Lower lobe of right lung (tissue), 2 donors: ENCODE measurements at places on chromosomes 4 and X. TPM values are rescaled to one million over a fixed set of nuclear protein-coding genes. Genes with fewer than 3 reads are reported as not detected.

The EGF gene
- total RNA-seq, result 3.5 TPM

The OTC gene
- total RNA-seq, result 0.71 TPM

The EMCN gene
- total RNA-seq, result 53.3 TPM

GRCh38 chr4:16785793-16786527, 112.5 kb downstream of the LDB2 start:
- no peak overlapping the region for H3K4me3 ChIP-seq
- DNase-seq, result no peak
- no peak overlapping the region for H3K27ac ChIP-seq
- H3K4me1 ChIP-seq, result peaks cover 20% of the 10 kb centered on the region
- no peaks in the 10 kb centered on the region for H3K36me3 ChIP-seq
- H3K27me3 ChIP-seq, result no peaks in the 10 kb centered on the region

- H3K27ac ChIP-seq, result no peak overlapping the region
- no peaks in the 10 kb centered on the region for H3K36me3 ChIP-seq
- no peaks in the 10 kb centered on the region for H3K4me1 ChIP-seq
- H3K4me3 ChIP-seq, result no peak overlapping the region
- DNase-seq, result no peak
Measured at GRCh38 chrX:29834764-29835163, 380.6 kb upstream of the MAGEB2 start.

GRCh38 chr4:94160774-94161173, 46.9 kb upstream of the SMARCAD1 start:
- H3K27ac ChIP-seq, result no peak overlapping the region
- DNase-seq, result no peak
- no peaks in the 10 kb centered on the region for H3K27me3 ChIP-seq
- no peak overlapping the region for H3K4me3 ChIP-seq

DNA sequence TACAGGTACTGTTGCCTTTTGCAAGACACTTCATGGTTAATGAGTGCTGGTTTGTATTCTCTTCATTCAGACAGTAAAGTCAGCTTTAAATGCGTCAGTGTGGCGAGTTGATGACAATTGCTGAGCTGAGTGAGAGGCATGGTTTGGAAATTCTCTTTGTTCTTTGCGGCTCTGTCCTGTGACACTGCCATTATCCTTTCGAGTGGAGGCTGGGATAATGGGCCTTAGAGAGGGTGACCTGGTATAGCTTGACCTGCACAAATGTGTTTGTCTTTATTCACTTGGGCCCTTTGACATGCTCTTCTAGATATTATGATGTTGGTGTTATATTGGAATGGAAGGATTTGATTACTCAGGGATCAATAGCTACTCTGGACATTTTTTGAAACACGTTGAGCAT, 208.5 kb upstream of the FAT1 start:
- H3K27ac ChIP-seq, result no peak overlapping the region
- H3K27me3 ChIP-seq, result no peaks in the 10 kb centered on the region
- no peak overlapping the region for H3K4me3 ChIP-seq
- H3K36me3 ChIP-seq, result no peaks in the 10 kb centered on the region

- DNase-seq, result no peak
- no peaks in the 10 kb centered on the region for H3K36me3 ChIP-seq
- peak overlapping the region; percentile 65 for H3K27ac ChIP-seq
- peaks cover 41% of the 10 kb centered on the region for H3K4me1 ChIP-seq
- H3K4me3 ChIP-seq, result no peak overlapping the region
Measured at GRCh38 chr4:8507624-8508023, 67.0 kb downstream of the TRMT44 start.
